ENCODE measurements at places on chromosomes 16 and 17.
A peak's percentile ranks its signal among the peaks of the same experiment; 100 is the strongest.

DNA sequence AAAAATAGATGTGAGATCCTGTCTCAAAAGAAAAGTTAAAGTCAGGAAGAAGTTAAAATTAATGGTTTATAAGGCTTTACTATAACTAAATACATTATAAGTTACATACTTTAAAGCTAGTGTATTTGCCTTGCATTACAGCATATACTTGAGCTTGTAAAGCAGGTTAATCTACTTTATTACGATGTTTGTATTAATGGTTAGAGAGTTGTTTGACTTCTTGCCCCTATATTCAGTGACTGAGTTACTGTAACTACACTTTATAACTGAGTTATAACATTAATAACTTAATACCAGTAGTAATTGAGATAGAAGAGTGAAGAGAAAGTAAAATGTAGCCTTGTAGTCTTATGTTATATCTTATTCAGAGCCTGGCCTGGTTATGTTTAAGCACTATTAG lies 22.9 kb downstream of the CLTC start:
- DNase-seq = no peak

DNA sequence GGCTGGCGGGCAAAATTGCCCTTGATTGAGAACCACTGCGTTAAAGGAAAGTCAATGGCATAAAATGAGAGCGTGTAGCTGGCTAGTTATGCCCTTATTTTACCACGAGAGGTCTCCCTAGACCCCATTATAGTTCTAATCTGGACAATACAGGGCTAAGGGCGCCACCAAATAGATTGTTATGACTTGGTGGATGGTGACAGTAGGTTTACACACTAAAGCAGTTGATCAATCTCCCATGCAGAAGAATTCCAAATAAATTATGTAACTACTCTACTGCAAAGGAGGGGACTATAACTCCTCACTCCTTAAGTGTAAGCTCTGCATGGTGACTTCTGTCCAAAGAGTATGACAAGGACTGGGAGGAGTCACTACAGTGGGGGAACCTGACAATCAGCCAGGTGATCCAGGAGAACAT lies 20.4 kb upstream of the YPEL2 start:
- DNase-seq = peak; percentile 46

GRCh38 chr17:79023886-79024771 lies at the start of gene C1QTNF1:
C1QTNF1 (plus strand) TSS chr17:79024169; CDS start chr17:79043969, 19,800 bp downstream.
- no peak for DNase-seq

DNA sequence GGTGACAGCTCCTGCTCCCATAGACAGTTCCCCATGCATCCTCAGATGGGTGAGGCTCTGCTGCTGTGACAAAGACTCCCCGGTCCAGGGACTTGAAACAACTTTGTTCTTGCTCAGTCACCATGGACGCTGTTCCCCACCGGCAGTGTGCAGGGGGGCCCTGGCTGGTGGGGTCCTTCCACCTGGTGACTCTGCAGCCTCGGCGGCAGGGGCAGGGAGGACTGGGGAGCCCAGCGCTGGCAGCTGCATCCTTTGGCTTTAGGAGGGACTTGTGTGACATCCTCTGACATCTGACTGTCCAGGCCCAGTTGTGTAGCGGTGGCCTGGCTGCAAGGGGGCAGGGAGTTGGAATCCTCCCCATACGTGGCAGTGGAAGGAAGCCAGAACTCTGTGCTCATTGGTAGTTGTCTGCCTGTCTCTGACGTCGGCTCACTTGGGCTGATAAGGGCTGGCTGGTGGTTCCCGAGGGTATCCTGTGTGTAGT lies 107.3 kb downstream of the CMIP start:
- DNase-seq = no peak

DNA sequence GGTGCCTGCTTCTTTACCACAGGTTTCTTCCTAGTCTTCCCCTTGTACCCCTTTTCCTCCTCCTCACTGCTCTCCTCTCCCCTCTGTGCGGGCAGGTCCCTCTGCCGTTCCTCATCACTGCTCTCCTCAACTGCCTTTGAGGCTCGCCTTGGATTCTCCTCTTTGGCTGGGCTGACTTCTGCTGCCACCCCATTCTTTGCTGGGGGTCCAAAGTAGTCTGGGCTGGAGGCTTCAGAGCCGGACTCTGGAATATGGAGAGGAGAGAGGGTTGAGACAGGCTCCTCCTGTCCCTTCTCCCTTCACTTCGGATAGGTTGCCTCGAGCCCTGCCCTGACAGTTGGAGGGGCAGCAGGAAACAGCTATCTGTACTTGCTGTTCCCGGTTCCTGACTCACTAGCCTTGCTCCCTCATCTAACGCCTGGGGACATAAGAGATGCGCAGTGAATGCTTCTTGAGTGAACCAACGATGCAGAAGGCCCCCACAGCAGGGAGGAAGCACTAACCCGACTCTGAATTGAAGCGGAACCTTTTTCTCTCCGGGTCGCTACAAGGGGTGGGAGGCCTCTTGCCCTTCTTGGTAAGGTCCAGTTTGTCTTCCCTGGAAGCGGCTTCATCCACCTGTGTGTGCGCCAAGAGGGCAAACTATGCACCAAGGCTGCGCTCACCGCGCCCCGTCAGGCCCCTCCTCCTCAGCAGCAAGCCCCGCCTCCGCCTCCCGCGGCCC lies 655 bp downstream of the HIRIP3 start:
- no peak for DNase-seq

DNA sequence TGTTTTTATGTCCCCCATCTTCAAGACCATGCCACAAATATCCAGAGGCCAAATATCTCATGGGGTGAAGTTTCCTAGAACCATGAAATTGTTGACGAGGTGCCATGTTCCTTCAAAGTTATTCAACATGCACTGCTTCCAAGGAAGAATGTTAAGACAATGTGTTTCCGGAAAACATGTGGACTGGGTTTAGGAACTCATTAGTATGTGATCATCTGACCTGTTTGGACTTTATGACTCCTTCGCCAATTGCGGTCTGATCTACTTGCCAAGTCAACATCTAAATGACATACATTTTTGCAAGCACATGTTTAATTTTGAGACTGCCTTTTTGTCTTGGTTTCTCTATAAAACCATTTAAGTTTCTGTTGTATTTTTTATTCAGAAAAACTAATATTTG lies 234.8 kb downstream of the MAF start:
- DNase-seq = no peak

- no peak for DNase-seq
Measured at GRCh38 chr17:5789528-5789927, 205.2 kb upstream of the NLRP1 start.

DNA sequence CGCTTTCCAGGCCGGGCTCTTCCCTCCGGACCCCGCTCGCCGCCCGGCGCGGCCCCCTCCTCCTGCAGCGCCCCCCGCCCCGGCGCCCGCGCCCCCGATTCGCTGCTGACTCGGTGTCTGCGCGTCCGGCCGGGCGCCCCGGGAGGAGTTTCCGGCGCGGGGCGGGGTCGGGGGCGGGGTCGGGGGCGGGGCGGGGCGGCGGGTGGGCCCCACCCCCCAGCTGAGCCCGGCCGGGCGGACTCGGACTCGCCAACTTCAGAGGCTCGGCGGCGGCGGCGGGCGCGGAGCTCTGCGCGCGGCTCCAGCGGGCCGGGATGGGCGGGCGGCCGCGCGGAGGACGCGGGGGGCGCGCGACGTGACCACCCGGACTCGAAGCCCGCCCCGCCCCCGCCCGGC lies at the start of gene METRNL:
TSS of gene METRNL (plus strand) at position 258 of the 396 bp plus-strand sequence. CDS start 207 bp downstream, outside the sequence.
- DNase-seq = no peak

DNA sequence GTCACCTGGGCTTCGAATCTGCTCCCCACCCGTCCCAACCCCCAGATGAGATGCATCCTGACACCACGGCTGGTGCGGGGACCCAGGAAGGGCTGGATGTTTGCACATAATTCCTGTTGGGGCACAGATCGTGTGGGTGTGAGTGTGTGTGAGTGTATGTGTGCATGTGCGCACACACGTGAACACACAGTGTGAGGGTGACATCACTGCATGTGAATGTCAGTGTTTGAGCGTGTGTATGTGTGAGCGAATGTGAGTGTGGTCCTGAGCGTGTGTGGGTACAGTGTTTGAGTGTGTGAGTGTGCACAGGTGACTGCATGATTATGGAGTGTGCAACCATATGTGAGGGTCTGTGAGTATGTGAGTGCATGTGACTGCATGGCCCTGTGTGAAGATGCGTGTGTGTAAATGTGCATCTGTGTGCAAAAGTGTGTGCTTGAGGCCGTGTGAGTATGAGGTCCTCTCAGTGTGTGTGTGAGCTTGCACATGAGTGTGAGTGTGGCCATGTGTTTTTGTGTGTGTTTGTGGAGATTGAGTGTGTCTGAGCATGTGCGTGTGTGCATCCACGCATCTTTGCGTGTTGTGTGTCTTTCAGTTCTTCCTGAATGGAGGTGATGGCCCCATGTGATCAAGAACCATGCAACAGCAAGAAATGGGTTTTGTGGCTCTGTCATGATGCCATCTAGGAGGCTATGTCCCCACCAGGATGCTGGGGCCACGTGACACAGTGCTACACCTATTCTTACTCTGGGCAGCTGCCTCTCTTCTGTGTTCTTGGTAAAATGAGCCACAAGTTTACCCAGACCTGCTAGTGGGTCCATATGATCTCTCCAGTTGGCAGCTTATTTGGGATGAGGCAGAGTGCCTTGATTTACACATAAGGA lies 70.5 kb upstream of the GCSH start:
- DNase-seq = no peak

DNA sequence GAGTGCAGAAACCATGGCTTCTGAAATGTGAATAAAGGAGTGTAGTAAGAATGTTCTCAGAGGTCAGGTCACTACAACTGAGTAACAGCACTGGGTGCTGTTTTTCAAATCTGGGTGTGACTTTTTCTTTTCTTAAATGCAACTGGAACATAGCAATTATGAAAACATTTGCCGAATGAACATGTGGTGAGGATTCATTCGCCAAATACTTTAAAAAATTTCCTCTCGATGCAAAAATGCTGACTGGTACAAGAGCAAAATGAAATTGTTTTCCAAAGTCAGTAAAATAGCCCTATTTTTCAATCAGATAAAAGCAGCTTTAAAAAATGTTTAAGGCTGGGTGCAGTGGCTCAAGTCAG lies 18.6 kb downstream of the ZDHHC7 start:
- no peak for DNase-seq

DNA sequence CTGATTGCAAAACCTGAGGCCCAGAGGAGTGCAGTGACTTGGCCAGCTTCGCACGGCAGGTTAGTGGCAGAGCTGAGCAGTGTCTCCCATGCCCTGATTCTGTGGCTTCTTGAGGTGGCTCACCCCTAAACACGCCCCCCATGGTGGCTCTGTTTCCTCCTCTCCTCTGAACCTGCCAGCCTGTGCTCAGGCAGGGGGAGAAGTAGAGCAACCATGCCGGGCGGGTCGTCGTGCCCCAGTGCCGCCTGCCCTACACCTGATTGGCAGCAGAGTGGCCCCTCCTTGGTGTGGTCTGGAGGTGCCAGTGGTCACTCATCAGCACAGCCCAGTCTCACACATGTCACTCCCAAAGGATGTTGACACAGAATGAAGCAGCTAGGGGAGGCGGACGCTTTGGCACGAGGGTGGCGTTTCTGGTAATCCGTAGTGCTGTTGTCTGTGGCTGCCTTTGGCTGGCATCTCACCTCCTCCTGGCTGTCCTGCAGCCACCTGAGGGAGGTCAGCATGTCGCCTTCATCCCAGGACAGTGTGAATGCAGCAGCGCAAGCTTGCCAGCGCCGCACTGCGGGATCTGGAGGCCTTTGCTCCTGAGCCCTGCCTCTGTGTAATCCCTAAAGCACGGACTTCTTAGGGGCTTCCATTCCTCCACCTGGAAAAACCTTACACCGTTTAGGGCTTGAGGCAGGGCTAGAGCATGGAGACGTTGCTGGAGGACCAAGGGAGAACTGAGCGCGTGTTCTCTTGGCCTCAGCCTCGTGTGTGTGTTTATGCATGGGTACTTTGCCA lies 294.7 kb downstream of the SEC14L1 start:
- no peak for DNase-seq

- DNase-seq = no peak
Measured at GRCh38 chr16:22219389-22220068, 13.5 kb downstream of the EEF2K start.

DNA sequence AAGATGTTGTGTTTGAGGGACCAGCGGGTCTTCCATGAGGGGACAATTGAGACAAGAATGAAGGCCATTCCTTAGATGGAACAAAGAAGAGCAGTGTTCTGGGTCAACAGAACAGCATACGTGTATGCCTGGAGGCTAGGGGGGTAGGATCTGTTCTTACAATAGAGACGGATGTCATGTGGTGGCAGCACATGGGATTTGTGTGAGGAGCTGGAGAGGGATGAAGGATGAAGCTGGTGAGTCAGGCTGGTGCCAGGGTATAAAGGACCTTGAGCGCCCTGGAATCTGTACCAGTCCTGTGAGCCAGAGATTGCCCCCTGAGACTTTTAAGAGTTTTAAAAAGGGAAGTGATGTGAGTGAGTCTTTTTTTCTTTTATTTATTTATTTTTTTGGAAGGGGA lies 22.8 kb upstream of the WFDC1 start:
- no peak for DNase-seq

DNA sequence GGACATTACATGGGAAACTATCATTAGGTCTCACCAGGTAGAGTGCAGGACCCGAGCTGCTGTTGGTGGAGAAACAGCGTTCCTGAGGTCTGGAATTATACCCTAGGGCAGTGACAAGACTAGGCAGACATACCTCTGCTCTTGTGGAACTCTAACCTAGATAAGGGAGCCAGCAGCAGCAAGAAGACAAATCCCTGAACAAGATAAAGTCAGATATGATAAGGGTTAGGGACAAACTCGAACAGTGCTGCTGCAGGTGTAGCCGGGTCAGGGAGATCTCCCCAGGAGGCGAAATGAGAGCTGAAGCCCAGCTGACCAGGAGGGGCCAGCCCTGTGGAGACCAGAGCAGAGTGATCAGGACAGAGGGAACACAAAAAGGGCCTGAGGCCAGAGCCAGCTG lies 34.7 kb downstream of the ARSG start:
- DNase-seq = no peak

- no peak for DNase-seq
Measured at GRCh38 chr16:30813821-30814189, 26.8 kb upstream of the ZNF629 start.

DNA sequence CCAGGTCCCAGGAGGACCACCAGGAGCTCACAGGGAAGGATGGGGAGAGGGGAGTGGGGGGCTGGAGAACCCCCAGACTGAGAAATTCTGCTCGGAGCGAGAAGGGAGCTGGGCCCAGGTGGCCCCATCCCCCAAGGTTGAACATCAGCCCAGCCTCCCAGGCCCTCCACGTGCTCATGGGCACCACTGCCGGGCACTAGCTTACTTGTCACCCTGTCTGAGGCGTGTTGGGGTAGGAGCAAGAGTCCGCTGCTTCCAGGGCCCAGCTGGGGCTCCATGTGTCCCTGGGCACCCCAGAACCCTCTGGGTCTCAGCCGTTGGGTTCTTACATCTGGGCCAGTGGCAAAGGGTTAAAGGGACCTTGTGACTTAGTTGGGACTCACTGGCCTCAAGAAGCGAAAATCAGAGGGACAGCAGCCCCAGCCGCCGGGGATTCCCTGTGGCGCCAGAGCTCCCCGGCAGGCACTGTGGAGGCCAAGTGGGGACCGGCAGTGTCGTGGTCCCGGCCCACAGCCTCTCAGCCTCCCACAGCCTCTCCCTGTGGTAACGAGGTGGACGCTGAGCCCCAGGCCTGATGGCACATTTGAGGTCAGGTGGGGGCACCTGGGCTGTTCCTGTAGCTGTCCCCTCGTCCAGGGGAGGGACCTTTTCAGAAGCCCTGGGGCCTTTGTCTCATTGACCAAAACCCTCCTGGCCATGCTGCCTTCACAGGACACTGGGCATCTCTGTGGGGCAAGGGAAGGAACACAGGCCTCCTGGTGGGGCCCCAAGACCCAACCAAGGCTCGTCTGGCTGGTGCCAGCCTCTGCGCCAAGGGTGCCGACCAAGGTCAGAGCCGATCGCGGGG lies 33.7 kb upstream of the CDH15 start:
- DNase-seq = no peak

Measured in cerebellar nuclear complex (tissue), 1 donor.